Thoracic aorta (tissue), 2 donors: ENCODE measurements at places on chromosomes 1 and 21.

DNA sequence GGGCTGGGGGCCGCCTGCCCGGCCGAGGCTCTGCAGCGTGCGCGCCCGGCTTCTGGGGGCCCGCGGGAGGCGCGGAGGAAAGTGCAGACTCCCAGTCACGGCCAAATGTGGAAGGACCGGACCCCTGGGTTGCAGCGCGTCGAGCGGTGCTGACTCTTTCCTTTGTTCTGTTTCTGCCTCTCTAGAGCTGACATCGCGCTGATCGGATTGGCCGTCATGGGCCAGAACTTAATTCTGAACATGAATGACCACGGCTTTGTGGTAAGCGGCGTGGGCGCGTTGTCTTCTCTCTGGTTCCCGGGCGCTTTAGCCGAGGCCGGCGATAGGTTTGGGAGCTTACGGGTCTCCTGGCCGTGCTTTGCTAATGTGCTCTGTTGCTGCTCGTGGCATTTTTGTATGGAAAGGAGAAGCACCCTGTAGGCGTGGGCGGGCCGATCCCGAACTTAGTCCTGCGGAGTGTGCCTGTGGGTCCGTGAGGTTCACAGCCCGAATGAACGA is 629 bp downstream of the PGD start:
- DNase-seq: no peak

DNA sequence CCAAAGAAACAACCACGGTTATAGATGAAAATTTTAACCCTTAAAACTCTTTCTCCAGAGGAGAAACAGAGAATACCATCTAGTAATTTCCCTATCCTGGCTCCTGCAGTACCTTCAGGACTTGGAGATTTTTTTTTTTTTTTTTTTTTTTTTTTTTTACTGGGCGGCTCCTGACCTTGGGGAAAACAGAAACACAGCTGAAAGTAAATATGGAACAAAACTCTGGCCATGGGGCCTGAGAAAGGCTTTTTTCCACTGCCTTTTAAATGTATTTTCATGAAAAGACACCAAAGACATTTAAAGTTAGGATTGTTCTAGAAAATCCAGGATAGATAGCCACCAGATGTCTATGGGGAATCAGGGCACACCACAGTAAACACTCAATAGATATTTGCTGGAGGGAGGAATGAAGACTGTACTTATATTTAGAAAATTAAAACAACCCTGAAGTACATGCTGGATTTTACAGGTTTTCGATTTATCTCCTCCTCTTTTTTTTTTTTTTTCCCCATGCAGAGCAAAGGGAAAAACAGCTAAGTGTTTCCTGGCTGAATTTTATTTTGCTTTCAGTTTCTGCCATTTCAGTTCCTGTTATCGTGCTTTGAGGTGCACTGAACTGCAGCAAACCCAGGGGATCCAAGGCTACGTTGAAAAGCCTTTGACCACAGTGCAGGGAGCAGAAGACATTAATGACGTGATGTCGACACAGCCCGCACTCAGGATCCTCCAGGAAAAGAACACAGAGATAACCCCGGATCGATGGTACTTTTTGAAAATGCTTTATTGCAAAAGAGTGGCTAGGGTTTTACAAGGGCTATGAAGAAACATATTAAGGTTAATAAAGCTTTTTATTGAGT is 35.7 kb upstream of the CNN3 start:
- no peak for DNase-seq

DNA sequence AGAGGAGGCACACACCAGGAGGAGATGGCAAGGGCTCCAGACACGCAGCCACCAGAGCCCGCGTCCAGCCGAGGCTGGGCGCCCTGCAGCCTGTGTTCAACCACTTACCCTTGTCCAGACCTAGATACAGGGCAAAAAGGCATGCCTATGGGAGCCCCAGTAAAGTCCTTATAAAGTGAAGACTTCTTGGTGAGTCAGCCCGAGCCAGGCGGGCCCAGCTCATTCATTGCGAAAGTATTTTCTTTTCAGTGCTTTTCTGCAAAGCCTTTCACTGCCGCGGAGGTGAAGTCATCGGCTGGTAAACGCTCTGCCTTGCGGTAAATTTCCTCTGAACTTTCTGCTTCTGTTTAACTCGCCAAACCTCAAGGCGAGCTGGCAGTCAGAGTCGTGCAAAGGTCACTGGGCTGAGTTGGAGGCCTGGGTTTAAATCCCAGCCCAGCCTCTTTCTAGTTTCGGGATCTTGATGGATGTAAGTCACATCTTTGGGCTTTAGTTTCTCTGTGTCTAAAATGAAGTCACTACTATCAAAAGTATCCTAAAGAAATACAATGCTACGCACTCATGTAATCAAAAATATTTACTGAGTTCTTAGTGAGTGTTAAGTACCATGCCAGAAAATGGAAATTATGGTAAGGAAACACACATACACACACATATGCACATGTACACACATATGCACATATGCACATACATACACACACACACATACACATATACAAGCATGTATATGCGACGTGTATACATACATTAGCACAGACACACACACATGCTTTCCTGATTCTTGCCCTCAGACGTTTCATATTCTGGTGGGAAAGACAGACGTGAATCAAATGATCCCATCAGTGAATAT is 54.7 kb upstream of the IFFO2 start:
- peak; percentile 63 for DNase-seq

DNA sequence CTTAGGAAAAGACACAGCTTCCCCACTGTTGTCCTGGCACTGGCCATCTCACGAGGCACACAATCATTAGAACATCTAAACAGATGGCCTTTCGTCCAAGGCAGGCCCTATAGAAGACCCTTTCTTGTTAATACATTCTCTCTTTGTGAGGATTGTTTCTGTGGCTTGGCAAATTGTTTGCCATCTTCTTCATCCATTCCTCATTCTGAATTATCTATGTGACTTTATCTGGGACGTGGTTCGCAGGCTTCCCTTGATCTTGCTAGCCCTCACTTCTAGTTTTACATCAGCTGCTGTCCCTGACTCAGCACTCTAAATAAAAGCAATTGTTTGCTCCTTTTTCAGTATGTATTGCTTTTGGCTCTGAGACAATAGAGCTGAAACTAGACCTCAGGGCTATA is 101.1 kb upstream of the ZC3H11B start:
- no peak for DNase-seq

DNA sequence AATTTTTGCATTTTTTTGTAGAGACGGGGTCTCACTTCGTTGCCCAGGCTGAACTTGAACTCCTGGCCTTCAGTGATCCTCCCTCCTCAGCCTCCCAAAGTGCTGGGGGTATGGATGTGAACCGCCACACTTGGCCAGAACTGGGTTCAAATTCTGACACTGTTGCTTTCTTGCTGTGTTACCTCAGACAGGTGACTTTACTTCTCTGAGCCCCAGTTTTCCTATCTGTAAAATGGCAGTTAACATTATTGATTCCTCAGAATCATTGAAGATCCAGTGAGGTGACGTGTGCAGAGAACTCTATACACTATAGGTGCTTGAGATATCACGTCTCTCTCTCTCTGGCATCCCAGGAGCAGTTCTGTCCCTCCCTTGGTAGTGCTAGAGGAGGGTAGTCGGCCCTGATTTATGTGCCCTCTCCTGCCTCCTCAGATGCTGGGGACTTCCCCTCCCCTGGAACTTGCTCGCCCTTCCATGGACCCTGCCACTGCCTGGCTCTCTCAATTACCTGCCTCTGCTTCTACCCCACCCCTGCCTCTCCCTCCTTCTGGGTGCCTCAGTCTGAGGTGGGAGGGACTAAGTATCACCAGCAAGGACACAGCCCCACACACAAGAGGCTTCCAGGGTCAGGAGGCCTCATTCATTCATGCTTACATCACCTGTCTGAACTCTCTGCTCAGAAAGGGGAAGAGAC is 2.8 kb upstream of the HPCA start:
- DNase-seq: no peak

- DNase-seq: no peak
Observed at GRCh38 chr1:5971471-5972197, 20.6 kb downstream of the NPHP4 start.

- no peak for DNase-seq
Observed at GRCh38 chr1:150551051-150551783, 2.0 kb downstream of the ADAMTSL4 start.
